COR-L47 (cell line): ENCODE measurements at places on chromosomes 1 and 21.

- DNase-seq, result no peak
Measured at GRCh38 chr1:183003203-183003602, 20.0 kb upstream of the LAMC1 start.

GRCh38 chr21:30760776-30761175 lies 5.5 kb upstream of the KRTAP21-1 start:
- DNase-seq, result no peak

DNA sequence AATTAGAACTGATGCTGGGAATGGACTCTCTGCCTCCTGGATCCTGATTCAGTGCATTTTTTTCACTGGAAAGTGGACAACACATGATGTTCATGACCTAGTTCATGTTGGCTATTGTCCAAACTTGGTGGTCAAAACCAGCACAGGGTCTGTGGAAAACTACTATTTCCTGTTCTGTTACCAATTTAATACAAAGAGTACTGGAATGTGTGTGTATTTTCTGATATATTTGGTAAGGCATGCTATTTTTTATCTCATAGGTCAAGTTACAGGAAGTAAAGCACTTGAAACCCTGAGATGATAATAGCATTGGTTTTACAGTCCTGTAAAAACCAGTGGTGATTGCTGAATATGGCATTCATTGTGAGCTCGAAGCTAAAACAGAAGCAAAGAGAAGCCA lies 89.9 kb downstream of the SGIP1 start:
- no peak for DNase-seq

DNA sequence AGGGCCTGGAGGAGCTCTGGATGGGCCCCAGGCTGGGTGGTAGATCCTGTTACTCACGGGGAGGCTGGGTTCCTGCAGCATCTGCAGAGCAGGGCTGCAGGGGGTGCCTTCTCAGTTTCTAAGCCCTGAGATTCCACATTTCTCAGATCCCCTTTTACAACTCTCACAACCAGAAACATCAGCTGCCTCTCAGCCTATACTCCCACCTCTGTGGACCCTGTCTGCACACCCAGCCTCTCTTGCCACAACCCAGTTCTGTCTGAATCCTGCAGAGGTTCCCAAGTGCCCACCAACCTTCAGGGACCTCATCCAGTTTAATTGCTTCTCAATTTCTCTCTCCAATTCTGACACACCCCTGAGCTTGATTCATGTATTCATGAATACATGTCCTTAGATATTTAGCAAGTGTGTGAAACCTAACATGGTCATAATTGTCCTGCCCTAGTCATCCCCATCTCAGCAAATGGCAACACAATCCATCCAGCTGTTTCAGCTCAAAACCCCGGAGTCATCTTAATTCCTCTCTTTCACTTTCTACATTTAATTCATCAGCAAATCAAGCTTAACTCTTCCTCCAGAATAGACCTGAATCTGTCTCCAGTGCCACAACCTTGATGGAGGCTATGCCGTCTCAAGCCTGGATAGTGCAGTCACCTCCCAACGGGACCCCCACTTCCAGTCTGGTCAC lies 57.0 kb upstream of the NEK2 start:
- DNase-seq, result no peak

- peak; percentile 29 for DNase-seq
Measured at GRCh38 chr1:56578963-56579875, at the start of gene PLPP3. Gene PLPP3 (minus strand): TSS chr1:56579563. CDS start chr1:56579016, 547 bp downstream.

DNA sequence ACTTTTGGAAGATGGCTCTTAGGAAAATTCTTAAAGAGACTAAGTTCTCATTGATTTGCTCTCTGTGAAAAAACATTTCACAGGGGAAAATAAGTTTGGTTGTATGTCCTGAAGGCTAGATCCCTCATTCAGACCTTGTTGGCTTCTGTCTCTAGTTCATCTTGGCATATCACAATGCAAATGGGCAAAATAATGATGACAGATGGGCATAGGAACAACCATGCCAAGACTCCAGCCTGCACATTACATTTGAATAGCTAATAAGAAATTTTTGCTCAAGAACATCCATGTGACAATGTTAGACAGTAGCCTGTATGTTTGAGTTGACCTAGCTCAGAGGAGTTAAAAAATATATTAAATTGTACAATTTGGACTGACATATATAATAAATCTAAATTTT lies 292.9 kb downstream of the PLA2G4A start:
- DNase-seq, result no peak

- DNase-seq, result peak; percentile 32
Measured at GRCh38 chr1:97820470-97821188, 100.2 kb downstream of the DPYD start.

DNA sequence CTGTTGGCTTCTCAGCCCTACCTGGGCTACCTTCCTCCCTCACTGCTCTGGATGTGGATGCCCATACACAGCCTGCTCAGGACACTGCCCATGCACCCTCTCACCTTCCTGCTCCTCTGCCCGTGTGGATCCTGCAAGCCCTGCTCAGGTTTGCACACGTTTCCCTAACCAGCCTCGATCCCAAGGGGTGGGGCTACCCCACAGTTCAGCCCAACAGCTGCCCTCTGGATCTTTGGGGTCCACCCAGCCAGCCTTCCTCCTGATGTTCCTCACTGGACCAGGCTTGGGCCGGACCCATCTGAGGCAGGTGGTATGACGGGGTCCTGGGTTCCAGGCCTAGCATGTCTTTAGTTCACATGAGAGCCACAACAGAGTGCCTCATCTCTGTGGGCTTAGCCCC lies 4.7 kb downstream of the TMEM54 start:
- no peak for DNase-seq

- DNase-seq, result no peak
Measured at GRCh38 chr1:147202576-147202975, 22.6 kb downstream of the FMO5 start.

DNA sequence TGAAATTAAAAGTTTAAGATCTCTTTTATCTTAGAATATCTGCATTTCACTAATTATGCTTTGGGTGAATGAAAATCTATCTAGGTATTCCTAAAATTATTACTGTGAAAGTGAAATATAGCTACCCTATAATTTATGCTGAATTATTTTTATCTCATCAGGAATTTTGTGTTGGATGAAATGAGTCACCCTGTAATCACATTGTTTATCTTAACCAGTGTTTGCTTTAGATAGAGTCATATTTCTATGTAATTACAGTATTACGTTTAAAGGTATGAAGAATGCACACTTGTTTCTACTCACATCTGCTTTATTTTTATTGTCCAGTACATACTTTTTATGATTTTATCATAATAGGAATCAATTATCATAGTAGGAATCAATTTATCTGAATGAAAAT lies 249.2 kb downstream of the NCAM2 start:
- DNase-seq, result no peak

DNA sequence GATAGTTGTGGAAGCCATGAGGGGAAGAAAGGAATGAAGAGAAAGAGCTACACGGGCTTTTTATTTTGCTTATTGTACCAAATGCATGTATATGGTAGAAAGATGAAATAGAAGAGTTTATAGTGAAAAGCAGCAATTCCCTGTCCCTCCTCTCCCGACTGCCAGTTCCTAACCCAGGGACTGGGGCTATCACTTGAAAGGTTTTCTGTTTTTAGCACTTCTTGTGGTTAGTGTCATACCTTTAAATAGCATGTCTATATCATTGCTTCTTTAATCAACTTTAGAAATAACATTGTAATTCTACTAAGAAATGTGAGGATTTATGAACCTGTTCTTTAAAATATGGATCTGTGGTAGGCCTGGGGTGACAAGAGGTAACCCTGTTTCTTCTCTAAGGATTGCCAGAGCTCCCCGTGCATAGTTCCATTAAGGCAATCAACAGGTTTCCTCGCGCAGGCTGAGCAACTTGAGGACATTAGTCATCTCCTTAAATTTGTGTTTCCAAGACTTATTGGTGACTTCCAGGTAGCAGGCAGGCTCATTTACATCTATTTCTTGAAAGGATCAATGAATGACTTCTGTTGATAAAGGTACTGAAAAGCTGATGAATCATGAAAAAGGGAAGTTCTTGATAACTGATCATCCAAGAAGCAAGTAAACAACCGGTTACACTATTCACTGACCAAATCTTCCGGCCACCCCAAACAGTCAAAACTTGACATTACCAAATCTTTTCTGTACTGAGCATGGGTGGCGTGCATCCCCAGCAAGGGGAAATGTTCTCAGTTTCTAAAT lies 37.8 kb upstream of the S1PR1 start:
- DNase-seq, result no peak

- DNase-seq, result no peak
Measured at GRCh38 chr1:115827452-115828044, 13.4 kb downstream of the NHLH2 start.

- peak; percentile 84 for DNase-seq
Measured at GRCh38 chr1:110209715-110210603, at the start of gene KCNC4. Gene KCNC4 (plus strand): TSS chr1:110210314. CDS start chr1:110211500, 1,186 bp downstream.

- peak; percentile 52 for DNase-seq
Measured at GRCh38 chr1:21865943-21866706, 54.1 kb downstream of the LDLRAD2 start.

- DNase-seq, result peak; percentile 77
Measured at GRCh38 chr1:100463791-100464424, 74.0 kb upstream of the GPR88 start.

DNA sequence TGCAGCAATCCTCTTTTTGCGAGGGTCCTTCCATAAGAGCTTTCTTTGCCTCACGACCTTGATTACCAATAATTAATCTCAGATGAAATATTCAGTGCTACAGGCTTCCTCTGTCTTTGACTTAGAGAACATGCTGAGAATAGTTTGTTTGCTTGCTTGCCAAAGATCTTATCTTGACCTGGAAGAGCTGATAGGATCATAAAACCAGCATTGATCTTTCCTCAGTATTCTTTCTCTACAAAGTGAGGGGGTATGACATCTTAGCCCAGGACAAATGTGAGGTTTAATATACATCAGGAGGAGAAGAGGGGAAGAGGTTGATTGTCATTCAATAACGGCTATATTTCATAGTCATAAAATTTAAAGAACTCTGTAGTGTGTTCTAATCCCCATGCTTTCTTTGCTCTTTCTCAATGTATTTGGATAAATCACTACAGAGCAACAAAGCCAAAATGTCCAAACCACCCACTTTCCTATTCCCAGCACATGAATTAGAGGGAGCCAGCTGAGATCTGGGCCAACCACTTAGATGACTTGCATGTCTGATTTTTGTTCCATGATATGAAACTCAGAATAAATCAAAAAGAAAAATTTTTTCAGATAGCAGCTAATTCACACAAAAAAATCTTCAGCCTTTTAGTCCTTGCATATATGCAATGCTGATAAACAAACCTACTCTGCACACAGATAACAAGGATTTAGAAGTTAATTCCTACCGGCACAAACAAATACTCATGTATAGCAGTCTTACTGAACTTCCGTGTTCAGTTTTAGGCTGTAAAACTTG lies 50.5 kb upstream of the IPO9 start:
- DNase-seq, result no peak

- peak; percentile 1 for DNase-seq
Measured at GRCh38 chr1:41619511-41620364, 135.3 kb upstream of the EDN2 start.

DNA sequence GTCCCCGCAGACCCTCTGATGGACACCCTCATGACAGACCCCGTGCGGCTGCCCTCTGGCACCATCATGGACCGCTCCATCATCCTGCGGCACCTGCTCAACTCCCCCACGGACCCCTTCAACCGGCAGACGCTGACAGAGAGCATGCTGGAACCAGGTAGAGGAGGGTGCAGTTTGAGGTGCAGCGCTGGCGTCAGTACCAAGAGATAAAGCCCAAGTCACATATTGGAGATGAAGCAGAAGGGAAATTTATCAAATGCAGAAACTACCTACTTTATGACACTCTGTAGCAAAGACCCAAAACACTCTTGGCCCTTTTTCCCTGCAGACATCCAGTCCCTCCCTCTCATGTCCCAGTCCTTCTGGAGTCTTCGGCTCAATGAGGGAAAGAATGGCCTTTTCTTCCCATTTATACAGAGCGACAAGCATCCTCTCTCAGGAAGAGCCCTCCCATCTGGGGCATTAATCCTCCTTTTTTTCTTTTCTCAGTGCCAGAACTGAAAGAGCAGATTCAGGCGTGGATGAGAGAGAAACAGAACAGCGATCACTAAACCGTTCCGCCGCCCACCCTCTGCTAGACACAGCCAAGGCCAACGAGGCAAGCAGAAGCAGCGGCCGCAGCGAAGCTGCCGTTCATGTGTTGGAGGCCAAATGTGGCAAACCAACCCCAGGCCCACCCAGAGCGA lies 30.8 kb upstream of the KIF1B start:
- no peak for DNase-seq

DNA sequence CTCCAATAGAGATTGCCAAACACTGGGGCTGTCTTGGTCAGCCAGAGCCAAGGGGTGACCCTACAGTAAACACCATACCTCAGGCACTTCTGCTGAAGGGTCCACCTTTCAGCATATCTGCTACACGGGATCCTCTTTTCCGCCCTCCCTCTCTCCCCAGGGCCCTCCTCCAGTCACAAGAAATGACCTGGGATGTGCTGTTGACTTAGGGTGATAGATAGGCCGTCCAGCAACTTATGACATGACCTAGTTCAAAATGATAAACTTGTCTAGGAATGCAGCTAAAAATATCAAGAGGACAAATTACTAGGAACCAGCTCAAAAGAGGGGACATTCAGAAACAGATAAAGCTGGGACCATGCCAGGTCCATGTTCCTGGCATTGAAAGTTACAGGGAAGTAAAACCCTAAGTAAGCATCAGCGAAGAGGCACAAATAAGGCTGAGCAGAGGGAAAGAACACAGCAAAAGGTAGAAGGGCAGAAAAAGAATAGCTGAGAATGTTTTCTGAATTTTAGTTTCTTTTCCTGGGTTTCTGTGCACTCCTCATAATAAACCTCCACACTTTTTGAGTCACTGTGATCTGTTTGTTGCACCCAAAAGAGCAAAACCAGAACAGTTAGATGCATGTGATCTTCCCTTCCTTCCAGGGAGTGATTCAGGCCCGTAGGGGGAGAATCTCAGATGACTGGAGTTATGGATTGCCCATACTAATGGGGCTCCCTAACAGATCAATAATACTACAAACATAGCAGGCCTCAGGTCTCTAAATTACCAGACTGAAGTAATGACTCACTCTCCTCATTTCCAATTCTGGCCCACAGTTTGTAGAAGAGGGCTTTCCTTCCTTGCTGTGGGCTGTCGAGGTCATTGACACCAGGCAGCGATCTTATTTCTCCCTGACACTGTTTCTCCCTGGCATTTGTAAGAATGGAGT lies 48.9 kb upstream of the F3 start:
- no peak for DNase-seq

DNA sequence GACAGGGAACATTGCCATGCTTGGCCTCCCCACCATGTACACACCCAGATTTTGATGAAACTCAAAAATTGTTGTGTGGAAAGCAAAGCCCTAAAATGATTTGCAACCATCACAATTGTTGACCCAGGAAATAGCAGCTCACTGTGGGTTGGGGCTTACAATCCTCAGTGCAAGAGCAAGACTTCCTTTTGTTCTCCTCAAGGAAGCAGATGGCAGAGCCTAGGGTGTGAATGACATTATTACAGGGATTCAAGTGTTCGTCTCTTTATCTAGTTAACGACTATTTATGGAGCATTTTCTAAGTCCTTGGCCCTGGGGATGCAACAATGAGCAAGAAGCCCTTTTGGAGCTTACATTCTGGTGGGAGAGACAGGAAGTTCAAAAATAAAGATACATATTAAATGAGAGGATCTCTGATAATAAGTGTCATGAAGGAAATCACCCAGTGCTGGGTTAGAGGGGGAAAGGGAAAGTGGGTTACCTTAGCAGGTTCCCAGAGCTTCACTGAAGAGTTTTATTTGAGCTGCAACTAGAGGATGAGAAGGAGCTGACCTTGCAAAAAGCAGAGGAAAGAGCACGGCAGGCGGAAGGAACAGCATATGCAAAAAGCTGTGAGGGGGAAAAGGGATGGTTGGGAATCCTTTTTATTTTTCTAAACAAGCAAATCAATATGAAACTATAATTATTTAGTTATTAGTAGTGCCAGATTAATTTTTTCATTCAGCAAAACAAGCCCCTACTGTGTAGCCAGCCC lies 38.5 kb upstream of the ID3 start:
- DNase-seq, result no peak
